ENCODE measurements at places on chromosomes 7 and 10.
A peak's percentile ranks its signal among the peaks of the same experiment; 100 is the strongest.

DNA sequence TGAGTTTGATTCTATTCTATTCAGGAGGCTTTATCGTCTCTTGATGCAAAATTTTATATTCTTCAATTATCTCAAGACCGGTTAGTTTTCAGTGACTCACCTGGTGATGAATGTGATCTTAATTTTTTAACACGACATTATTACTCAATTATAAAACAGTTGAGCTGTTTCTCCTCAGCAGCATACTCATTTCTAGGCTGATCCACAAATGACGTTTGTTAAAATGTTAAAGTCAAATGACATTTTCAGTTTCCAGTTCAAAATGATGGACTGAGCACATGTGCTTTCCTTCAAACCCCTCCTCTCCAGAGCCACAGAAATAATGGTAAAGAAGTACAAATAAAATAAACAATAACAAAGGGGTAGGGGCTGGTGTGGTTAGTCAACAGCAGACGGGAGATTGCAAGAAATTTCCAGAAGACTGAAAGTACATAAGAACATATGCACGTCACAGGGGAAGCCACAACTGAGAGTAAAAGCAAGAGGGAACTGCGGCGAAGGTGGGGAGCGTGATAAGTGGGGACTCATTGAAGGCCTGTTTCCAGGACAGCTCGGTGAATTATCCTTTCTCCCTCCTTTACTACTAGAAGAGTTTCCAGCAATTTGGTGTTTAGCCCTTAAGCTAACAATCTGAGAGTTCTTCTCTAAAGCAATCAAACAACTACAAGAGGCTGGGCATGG lies 10.9 kb downstream of the MACROH2A2 start:
- DNase-seq, result no peak

DNA sequence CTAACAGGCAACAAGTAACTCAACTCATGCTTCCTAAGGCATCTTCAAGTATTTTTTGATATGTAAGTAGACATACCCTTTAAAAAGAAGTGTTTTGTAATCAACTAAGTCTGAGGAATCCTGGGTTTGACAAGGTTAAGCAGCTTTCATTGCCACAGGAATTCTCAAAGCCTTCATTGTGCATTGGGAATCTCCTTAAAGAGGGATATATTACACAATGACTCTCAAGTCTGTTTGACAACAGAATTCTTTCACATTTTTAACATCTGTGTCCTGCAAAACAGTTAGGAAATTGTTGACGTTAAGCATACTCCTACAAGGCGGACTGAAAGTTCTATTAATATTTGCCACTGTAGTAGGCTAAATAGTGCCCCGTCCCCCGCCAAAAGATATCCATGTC lies 71.4 kb downstream of the SGMS1 start:
- DNase-seq, result no peak

GRCh38 chr10:130018730-130019185 lies 54.7 kb upstream of the EBF3 start:
- no peak for DNase-seq

- DNase-seq, result no peak
Measured at GRCh38 chr7:67306331-67306730, 309.7 kb downstream of the TYW1 start.

DNA sequence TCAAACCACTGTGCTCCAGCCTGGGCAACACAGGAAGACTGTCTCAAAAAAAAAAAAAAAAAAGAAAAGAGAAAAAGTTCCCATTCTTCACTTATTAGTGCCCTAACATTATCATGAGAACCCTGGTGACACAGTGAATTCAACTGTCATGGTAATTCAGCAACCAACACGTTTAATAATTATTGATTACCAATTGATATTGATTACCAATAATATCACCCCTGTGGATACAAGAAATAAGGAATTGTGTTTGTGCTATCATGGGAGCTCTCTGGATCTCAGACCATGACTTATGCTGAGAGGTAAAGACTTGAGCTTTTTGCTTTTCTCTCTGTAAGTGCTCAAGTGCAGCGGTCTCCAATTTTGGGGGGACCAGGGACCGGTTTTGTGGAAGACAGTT lies 195.3 kb downstream of the TPST1 start:
- no peak for DNase-seq

DNA sequence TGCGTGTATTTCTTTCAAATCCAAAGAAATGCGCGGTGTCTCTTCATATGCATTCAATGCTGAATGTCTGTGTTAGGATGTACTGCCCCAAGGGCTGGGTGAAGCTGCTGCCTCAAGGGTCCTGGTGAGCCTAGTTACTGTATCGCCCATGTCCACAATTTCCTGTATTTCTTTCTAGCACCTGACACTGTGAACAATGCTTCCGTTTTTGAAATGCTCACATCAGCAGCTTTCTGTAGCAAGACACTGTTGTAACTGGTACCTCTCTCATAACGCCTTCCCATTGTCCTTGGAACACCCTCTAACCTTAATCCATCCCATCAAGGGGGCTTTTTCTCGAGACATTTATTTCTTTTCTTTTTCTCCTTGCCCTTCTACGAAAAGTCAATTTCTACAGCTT lies 25.1 kb downstream of the NRP1 start:
- no peak for DNase-seq

DNA sequence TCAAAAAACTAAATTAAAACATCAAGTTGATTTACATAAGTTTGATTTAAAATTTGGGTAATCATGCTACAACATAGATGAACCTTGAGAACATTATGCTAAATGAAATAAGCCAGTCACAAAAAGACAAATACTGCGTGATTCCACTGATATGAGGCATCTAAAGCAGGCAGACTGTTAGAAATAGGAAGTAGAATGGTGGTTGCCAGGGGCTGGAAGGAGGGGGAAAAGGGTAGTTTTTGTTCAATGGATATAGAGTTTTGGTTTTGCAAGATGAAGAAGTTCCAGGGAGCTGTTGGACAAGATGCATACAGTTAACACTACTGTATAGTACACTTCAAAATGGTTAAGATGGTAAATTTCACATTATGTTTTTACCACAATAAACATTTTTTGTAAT lies 45.0 kb upstream of the IFRD1 start:
- no peak for DNase-seq

- DNase-seq, result no peak
Measured at GRCh38 chr7:53002389-53002788, 33.0 kb upstream of the POM121L12 start.

DNA sequence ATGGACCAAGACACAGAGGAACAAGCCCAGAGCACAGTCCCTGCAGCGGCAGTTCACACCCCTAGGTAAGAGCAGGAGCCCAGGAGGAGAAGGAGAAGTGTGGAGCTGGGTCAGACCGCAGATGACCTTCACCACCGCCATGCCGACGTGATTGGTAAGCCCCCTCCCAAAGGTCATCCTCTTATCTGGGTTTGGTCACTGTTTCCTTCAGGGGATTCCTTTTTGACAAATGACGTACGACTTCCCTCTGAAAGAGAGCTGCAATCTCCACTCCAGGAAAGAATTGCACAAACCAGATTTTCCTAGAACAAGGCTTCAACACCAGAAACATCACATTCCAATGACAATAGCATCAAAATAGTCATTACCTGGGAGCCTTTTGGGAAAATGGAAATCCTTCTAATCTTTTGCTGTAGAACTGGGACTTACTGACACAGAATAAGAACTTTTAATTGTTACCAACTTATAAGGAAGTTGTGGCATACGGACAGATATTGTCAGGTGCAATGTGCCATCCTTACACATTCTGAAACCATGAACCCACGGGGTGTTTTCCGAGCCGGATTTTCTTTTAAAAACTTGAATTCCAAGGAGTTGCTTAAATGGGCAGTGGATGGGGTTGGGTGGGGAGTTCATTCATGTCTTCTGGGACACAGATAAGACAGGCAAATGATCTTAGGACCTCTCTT lies 20.8 kb upstream of the ADAM12 start:
- DNase-seq, result no peak

- no peak for DNase-seq
Measured at GRCh38 chr10:59617996-59618395, 91.7 kb downstream of the SLC16A9 start.

DNA sequence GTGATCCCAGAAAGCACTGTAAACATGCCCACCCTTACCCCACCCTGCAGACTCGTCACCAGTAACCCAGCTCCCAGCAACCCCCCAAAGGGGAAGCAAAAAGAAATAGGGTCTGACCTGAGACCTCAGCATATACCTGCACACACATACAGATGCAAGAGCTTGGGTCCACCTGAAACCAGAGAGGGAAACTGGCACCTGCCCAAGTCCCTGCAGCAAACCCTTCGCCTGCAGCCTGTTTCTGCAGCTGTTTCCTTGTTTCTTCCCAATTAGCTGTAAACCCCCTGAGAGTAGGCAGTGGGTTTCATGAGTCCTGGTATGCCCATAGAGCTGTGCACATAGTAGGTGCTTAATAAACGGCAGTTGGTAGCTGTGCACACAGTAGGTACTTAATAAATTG lies 140.5 kb downstream of the FGFR2 start:
- no peak for DNase-seq

DNA sequence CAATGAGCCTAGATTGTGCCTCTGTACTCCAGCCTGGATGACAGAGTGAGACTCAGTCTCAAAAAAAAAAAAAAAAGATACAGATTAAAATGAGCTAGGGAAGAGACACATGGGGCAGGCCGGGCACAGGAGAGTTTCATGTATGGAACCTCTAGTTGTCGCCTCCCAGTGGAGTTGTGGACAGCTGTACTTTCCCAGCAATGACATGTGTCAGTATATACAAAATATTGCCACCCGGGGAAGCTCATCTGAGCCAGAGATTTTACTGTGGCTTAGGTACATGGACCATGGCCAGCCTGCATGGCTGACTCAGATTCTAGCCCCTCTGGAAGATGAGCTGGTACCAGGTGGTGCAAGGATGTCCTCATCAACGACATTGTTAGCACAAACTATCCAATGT lies 87.4 kb downstream of the COL26A1 start:
- DNase-seq, result no peak

GRCh38 chr10:11776080-11776479 lies 33.9 kb downstream of the ECHDC3 start:
- DNase-seq, result no peak

DNA sequence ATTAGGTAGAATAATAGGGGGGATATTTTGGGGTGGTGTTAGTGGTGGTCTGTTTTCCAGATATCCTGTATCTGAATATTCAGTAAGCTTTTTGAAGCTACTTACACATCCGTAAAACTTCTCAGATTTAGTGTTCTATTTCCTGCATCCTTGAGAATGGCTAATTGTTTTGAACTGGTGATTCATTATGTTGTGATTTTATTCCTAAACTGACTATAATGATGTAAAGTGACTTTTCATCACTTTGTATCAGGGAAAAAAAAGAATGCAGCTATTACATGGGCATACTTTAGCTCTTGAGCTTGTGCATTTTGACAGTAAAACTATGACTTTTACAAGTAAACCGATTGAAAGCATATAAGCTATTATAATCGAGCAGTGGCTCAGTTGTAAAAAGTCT lies 18.2 kb downstream of the WAC start:
- no peak for DNase-seq

- no peak for DNase-seq
Measured at GRCh38 chr10:113709221-113709838, 29.6 kb downstream of the CASP7 start.

DNA sequence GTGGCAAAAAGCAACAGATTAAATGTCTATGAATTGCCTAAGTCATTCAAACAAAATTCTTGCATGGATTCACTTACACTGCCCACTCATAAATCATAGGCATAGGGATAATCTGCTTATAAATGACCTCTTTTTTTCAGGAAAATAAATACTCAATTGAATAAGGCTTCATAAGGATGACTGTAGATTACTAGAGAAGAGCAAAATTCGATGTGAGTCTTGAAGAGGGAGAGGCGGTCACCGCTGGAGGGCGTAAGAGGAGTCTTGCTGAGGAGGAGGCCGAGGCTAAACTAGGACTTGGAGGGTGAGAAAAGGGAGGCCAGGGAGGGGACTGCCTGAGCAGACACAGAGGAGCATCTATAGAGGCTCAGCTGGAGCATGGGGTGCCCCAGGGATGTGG lies 135.4 kb upstream of the RSU1 start:
- DNase-seq, result no peak

DNA sequence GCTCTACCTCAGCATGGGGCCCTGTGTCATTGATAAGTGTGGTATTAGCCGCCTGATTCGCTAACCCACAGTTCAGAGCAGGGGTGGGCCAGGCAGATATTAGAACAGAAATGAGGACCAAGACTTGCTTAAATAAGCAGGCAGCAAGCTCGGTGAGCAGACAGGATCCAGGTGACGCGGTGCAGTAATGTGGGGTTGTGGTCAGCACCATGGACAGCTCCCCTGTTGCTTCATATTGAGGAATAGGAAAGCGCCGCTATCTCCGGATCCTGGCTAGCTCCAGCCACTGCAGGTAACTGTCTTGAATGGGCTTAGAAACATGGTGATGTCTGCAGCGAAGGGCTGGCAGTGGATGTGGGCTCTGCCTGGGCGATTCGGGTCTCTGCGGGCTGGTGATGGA lies 51.3 kb upstream of the GPR26 start:
- peak; percentile 51 for DNase-seq

DNA sequence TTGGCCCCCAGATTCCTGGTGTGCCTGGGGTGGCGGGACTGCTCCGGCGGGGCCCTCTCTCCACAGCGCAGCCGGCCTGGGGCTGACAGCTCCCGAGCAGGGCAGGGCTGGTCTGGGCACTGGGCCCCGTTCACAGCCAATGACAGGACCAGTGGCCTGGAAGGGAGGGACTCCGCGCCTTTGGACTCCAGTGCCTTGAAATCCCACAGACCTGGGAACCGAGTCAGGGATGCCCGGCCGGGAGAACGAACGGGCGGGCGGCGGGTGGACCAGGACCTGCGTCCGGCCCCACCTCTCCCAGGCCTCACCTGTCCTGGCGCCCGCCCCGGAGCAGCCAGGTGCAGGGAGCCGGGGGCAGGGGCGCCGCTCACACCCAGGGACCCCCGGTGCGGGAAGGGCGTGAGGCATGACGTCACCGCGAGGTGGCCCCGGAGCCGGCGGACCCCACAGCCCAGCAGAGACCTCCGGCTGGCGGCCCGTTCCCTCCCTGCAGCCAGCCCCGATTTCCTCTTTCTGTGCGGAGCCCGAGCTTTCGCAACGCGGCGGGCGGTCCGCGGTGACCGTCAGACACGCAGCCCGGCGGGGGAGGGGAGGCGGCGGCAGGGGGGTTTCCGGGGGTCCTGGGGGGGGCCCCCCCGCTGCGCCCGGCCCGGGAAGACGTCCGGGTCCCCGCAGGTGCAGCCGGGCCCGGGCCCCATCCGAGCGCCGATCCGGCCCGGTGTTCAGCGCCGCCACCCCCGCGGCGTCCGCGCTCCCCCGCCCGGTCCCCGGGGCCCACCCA lies 743 bp downstream of the ADAP1 start:
- peak; percentile 85 for DNase-seq

Measured in SW480 (cell line).